Adrenal gland (tissue), 19 donors: ENCODE measurements at places on chromosomes 2 and 18. TPM values are rescaled to one million over a fixed set of nuclear protein-coding genes. Genes with fewer than 3 reads are reported as not detected.

ERICH2 gene
- 1.7 TPM for polyA plus RNA-seq

WNT6 gene
- 1.8 TPM for polyA plus RNA-seq

LDLRAD4 gene
- 3.9 TPM for polyA plus RNA-seq

GPR39 gene
- 0.24 TPM for polyA plus RNA-seq

ANKRD62 gene
- polyA plus RNA-seq = not detected

NOSTRIN gene
- polyA plus RNA-seq = 49.9 TPM

CRYGD gene
- polyA plus RNA-seq = not detected

RHBDD1 gene
- 3.9 TPM for polyA plus RNA-seq

CFAP210 gene
- polyA plus RNA-seq = 0.07 TPM

POTEC gene
- polyA plus RNA-seq = not detected

SERPINB4 gene
- not detected for polyA plus RNA-seq

TUBB6 gene
- polyA plus RNA-seq = 46.5 TPM

TRPM8 gene
- not detected for polyA plus RNA-seq
